ENCODE measurements at places on chromosomes 3 and 15. TPM values are rescaled to one million over a fixed set of nuclear protein-coding genes. Genes with fewer than 3 reads are reported as not detected.

FOXB1 gene
- total RNA-seq = not detected

RTP4 gene
- total RNA-seq = not detected

GRCh38 chr3:177838766-177839350 is 641.6 kb upstream of the TBL1XR1 start:
- DNase-seq = no peak

WNT7A gene
- not detected for total RNA-seq

- DNase-seq = no peak
Observed at GRCh38 chr3:117480972-117481371, 771.4 kb downstream of the TUSC7 start.

GRCh38 chr3:100754563-100755334 is 45.5 kb downstream of the TFG start:
- DNase-seq = no peak

Measured in LHCN-M2 (cell line).